ENCODE measurements at places on chromosomes 3 and 15.

DNA sequence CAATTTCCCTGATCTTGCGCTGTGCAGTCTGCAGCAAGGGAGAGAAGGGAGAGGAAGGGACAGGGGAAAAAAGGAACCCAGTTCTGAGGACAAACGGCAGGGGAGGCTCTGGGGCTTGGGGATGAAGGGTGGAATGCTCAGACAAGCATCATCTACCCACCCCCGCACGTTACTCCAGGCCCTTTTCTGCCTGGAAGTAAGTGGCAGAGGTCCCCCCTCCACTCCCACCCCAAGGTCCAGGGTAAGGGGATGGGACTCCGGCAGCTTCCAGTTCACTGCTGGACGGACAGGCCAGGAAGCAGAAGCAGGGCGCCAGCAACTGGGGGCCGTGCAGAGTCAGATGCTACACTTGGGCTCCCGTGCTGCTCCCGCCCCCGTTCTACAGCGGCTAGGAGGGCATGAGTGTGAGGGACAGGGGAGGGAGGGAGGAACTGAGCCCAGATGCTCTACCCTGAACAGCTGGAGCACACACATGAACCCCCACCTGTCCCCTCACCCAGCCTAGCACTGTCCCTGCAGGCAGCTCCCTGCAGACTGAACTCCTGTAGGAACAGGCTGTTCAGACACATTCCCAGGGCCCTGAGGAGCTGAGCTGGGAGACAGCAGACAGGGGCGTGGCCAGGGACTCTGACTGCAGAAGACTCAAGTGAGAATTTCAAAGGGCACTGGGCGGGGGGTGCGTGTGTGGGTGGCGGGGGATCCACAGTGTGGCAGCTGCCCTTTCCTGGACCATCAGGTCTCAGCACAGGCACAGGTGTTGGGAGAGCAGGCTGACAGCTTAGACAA lies 59.7 kb downstream of the SENP2 start:
- no peak for DNase-seq

- no peak for DNase-seq
These were observed 61.8 kb downstream of the GAP43 start for GRCh38 chr3:115685097-115685496.

GRCh38 chr15:41490355-41490754 lies 3.3 kb upstream of the ITPKA start:
- DNase-seq = peak; percentile 94

DNA sequence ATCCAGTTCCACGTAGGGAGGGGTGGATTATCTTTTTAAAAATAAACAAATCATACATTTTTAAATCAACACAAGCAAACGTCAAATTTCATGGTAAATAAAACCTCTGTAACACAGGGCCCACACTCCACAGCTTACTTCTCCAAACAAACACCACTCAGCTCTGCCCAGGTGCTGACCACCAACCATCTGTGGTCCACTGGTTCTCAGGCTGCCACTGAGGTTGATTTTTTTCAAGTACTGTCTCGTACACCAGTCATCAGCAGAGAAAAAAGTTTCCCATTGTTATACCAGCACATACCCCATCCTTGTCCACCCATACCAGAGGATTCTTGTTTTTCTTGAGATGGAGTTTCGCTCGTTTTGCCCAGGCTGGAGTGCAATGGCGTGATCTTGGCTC lies 32.4 kb downstream of the CHSY1 start:
- no peak for DNase-seq

GRCh38 chr15:80902298-80902801 lies 87.3 kb downstream of the MESD start:
- no peak for DNase-seq

GRCh38 chr3:144403040-144403457 lies 431.4 kb downstream of the DIPK2A start:
- peak; percentile 27 for DNase-seq

DNA sequence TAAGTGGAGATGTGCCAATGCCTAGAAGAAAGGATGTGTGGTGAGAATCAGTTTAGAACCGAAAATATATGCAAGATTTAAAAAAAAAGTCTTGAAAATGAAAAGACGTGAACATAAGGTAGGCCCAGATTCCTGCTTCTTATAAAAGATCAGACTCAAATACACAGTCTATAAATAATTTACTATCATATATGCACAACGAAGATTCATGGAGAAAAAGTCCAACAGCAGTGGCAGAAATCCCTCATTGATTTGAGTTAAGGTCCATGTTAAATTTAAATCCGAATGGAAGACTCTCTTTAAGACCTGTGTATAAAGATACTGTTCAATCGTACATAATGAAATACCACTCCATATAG lies 227.2 kb downstream of the OCA2 start:
- no peak for DNase-seq

GRCh38 chr3:65344444-65344843 lies 656.6 kb upstream of the ADAMTS9 start:
- DNase-seq = no peak

GRCh38 chr3:43238801-43239200 lies 47.5 kb upstream of the SNRK start:
- DNase-seq = no peak

GRCh38 chr3:196837819-196838420 lies 29.8 kb upstream of the SENP5 start:
- DNase-seq = peak; percentile 78

DNA sequence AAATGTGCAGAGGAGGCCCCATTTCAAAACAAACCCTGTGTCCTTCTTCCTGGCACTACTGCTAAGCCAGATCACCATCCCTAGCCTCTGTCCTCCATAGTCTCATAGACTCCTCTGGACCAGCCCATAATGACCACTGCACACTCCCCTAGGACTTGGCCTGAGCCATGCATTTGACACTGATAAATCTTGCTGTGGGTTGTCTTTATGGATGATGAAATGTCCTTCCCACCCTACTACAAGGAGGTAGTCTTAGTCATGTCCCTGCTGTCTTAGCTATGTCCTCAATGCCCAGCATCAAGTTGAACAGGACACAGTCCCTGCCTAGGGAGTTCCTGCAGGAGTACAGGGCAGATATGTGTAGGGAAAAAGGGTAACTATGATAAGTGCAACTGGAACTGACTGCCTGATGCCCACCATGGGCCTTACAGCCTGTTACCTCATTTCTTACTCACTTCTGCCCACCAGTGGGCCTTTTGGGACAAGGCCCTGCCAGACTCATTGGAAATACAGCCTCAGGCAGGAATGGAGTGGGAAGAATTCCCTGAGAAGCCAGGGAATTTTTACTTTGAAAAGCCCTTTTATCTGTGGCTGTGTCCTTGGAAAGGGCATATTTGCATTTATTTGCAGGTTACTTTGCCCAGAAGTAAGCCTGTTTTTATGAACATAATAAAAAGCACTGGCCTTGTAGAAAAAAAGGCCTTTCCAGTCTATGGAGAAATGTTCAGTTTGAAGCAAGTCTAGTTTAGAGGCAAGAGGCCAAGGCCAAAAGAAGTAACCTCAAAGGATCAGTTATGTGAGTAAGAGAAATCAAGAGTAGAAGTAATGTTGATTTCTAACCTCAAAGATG lies 199.6 kb upstream of the EIF1B start:
- peak; percentile 10 for DNase-seq

- no peak for DNase-seq
These were observed 24.0 kb downstream of the TFRC start for GRCh38 chr3:196057760-196058331.

GRCh38 chr3:183388213-183388895 lies 40.1 kb downstream of the MCF2L2 start:
- no peak for DNase-seq

DNA sequence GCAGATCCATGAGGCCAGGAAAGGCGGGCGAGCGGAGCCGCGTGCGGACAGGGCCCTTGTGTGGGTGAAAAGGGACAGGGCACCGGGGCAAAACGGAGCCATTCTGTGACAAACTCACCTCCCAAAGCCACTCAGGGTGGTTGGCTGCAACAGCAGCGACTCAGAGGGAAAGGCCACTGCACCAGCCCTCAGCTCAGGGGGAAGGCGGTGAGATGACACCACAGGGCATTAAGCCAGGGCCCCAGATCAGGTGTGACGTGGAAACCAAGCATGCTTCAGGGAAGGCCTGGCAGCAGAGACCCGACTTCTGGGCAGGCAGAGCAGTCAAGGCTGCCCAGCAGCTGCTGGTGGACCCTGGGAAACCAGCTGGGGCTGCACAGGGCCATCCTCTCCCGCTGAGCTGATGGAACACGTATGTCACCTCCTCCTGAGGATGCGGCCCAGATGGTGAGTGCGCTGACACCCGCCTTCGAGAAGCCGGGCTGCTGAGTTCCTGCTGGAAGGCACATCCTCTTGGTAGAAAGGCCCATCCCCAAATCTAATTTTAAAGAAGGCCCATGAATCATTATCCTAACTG lies 82.3 kb downstream of the CHSY1 start:
- DNase-seq = peak; percentile 43

DNA sequence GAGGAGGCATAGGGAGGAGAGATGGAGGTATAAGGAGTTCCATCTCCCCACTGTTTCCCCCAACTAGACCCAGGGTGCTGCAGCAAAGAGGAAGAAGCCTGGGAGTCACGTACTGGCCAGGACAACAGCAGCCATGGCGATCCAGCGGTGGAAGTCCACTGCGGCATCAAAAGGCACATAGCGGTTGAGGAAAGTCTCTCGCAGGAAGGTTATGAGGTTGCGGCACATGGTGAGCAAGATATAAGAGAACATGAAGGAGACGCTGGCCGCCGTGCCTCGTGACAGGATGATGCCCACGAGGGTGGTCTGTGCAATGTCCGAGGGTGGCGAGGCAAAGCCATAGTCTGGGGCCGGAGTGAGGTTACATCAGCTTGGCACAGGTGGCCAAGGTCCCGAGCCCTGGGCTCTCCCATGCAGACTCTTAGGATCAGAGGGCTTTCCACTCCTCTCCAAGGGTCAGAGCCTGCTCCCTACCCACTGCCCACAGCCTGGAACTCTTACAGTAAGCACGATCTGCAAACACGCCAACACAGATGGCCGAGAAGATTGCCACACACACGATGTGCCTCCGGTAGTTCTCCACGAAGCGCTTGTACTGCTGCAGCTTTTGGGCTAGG lies 14.3 kb downstream of the DUOX2 start:
- DNase-seq = no peak

DNA sequence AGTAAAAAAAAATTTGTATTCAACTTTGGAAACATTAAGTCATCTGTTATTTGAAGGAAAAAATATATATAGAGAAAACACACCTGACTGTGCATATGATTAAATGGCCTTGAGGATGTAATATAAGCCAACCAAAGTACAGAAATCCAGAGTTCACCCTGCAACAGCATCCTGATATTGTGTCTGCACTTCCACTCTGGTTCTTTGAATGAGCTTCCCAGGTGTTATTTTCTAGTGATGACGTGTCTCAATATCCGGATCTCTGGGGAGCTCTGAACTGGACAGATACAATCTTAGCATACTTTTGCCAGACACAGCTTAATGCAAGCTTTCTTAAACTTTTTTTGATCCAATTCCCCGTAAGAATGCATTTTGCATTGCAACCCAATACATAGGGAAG lies 19.5 kb upstream of the PIK3CB start:
- no peak for DNase-seq

- DNase-seq = no peak
These were observed 257.0 kb downstream of the SV2B start for GRCh38 chr15:91357011-91357410.

- DNase-seq = no peak
These were observed 13.2 kb upstream of the ANPEP start for GRCh38 chr15:89827829-89828228.

- DNase-seq = peak; percentile 87
These were observed 38.7 kb upstream of the MGA start for GRCh38 chr15:41621200-41622193.

Measured in AG08395 (cell line).